Stimulated activated CD4-positive, alpha-beta T cell treated with anti-CD3 and anti-CD28 coated beads, Interleukin-4, amount 100 ng/mL, for 1 hour (primary cell): ENCODE measurements at places on chromosomes 5 and 9.

- DNase-seq, result no peak
Measured at GRCh38 chr9:97830884-97831829, 21.9 kb upstream of the FOXE1 start.

DNA sequence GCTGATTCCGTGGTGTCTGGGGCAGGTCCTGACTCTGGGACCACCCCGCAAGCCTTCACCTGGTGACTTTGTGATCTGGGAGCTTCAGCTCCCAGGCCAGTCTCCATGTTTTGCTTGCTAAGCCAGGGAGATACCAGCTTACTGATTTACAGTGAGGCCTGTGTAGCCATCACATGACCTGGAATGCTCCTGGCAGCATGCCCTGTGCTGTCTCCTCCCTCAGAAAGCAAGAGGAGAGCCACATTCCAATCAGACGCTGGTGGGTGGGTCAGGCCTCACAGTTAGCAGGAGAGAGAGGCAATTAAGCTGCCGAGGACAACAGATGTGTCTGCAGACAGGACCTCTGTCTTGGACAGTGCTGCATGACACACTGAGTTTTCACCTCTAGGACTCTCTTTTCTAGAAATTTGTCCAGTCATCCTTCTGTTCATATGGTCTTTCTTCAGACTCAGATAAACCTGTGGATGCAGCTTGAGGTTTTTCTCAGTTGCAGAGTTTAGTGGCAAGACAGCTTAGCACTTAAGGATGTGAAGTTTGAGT is 24.4 kb upstream of the GRPEL2 start:
- DNase-seq, result no peak

DNA sequence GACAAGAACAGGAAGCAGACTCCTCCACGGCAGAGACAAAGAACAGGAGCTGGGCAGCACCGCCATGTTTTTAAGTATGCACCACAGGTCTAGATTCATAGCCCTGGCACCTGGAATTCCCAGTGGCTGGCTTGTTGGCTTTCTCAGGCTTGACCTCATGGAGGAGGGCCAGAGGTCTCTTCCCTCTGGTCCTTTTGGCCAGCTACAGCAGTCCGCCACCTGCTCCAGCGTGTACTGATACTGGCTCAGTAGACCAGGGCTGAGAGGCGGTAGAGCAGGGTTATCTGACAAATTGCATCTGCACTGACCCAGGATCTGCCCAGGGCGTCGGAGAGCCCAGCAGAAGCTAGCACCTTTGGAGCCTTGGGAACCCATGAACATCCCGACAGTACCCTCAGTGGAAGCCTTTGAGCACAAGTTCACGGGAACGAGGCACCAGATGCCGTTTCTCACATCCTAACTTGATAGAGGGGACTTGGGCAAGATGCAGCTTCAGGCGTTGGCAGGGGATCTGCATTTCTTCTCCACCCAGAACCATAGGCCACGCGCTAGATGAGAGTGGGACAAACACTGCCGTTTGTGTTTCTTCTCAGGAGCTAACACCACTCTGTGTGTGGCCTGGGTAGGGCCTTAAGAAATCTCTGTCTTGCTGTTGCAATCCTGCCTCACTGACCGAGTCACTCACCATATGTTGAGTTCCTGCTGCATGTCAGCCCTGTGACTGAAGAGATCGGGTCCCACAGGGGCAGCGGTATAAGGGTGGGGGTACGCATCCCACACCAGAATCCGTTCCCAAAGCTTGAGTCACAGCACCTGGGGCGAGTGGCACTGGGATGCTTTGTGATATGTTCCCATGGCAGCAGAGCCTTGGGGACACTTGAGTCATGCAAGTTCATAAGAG is 90.3 kb upstream of the OTULINL start:
- no peak for DNase-seq

GRCh38 chr5:87081016-87081415 is 186.7 kb upstream of the RASA1 start:
- no peak for DNase-seq

DNA sequence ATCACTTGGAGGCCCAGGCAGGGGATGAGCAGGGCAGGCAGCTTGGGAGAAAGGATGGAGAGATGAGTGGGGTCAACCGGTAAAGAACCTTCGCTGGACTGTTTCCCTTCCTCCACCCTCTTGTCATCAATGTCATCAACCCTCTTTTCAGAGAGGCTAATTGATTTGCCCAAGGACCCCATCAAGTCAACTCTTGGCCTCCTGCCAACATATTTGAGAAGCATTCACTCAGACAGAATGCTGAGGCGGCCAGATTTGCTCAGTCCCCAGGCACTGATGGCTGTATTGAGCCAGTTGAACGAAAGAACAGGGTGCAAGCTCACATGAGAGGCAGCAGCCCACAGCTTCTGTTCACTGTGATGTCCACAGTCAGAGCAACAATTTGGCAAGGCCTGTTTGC is 193.5 kb downstream of the RFK start:
- no peak for DNase-seq

GRCh38 chr5:132251220-132251725 is 6.2 kb upstream of the PDLIM4 start:
- no peak for DNase-seq

- no peak for DNase-seq
Measured at GRCh38 chr5:37792975-37793631, 46.7 kb downstream of the GDNF start.

- no peak for DNase-seq
Measured at GRCh38 chr5:71533615-71534014, 53.5 kb upstream of the MCCC2 start.

- no peak for DNase-seq
Measured at GRCh38 chr5:15897656-15898055, 281.9 kb downstream of the MARCHF11 start.

- peak; percentile 44 for DNase-seq
Measured at GRCh38 chr5:39200081-39200480, 19.3 kb downstream of the FYB1 start.

DNA sequence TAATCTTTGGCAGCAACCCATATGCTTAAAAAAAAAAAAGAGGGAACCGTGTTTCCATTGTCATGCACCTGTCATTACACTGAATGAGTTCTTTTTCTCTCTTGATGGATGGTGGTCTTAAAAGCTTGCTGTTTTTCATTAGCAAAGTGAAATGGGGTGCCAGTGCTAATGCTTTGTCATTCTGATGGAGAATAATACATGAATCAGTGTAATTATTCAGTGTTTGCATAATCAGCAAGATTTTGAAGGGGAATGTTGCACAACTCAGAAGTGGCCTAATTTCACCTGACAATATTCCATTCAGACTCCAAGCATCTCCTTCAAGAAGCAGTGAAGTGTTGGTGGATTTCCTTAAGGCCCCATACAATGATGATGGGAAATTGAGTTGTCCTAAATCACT is 38.1 kb downstream of the MAP1B start:
- no peak for DNase-seq

DNA sequence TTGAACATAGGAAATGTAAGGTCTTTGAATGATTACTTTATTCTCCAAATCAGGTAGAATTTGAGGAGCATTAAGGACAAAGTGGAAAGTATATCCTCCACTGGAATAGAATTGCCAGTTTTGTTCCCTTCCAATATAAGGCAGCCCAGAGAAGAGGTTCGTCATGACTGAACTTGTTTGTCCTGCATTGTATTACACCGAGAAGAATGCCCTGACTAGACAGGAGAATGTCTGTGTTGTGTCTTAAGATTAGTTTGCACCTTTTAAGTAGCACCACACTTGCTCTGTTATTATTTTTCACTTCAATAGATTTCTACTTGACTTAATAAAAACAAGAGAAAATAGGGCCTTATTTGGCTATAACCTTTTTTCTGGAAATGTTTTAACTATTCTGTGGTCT is 586.2 kb upstream of the PTGER4 start:
- no peak for DNase-seq

GRCh38 chr5:151685749-151686673 is 704 bp downstream of the SPARC start:
- DNase-seq, result no peak

DNA sequence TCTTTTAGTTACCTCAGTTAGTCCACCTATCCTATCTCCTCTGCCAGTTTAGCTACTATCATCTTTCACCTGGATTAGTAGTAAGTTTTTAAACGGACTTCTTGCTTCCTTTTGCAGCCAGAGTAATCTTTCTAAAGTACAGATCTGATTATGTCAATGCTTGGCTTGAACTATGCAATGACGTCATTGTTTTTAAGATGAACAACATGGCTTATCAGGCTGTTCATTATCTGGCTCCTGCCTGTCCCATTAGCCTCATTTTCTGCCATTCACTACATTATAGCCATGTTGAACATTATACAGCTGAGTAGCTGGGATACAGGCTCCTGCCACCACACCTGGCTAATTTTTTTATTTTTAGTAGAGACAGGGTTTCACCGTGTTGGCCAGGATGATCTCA is 98.7 kb downstream of the RANBP17 start:
- DNase-seq, result no peak

GRCh38 chr9:85740787-85741094 is 1.0 kb downstream of the AGTPBP1 start:
- no peak for DNase-seq

DNA sequence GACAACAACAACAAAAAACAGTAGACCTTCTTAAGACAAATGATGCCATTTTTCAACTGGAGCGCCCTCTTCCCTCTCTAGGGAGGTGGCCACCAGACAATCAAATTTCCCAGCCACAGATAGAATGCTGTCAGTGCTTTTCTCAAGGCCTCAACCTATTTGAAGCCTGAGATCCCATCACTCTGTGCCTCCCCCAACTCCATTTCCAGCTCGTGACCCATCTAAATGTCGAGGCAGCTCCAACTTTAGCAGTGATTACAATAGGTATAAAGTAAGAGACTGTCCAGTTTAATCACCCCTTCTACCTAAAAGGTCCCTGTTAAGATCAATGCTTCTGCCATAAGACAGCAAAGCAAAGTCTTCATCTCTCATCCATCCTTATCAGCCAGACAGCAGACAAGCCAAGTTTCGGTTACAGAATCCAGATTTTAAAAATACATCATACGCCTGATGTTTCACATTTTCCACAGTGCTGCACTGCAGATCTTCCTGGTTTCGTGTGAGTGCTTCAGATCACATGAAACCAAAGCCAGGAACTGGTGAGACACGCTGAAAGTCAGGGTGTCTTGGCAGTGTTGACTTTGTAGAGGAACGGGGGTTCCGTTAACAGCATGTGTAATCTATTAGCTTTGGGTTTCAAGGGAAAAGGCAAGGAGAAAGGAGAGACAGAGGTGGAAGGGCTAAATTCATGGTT is 447.8 kb downstream of the ENC1 start:
- DNase-seq, result no peak

DNA sequence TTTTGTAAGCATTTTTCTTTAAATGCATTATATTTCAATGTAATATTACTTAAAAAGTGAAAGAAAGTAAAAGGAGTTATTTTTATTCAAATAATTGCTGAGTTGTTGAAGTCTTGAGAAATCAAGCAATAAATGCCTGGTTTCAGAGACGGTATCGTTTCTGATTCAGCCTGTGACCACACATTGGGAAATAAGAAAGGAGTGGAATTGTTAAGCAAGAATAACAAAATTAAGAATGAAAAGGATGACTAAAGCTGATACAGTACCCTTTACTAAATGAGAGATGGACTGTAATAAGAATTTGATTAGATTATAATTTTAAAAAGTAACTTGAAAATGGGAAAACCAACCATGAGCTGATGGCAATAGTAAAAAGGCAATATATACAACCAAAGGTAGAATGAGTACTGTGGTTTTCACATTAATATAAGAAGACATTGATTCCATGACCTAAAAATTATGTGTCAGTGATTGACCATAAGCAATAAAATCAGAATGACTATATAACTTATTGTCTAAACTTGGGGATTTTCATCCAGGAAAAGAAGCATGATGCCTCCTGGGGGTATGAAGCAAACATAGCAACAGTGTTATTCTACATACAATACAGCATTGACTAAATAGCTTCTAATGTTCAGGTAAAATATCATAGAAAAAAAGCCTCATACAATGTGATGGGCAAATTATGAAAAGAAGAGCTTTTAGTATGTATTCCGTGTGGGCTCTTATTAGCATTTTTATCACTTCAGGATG is 101.9 kb upstream of the PRDM9 start:
- no peak for DNase-seq

GRCh38 chr9:7223981-7224380 is 466.2 kb downstream of the KDM4C start:
- DNase-seq, result no peak

DNA sequence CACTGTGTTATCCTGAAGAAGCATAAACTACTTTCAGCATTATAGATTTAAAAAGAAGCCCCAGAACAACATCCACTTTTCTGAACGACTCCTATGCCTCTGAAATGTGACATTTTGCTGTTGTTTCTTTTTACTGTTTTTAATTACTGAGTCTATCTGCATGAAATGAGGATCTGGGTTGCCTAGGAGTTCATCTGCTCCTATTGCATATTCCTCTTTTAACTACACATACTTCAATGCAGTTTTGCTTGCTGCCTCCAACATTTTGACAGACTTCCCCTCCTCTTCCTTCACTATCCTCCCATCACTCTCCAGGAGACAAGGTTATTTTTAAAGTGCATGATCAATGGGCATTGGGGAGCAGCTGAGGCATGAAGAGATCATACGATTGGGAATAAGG is 164.5 kb downstream of the TMC1 start:
- no peak for DNase-seq

DNA sequence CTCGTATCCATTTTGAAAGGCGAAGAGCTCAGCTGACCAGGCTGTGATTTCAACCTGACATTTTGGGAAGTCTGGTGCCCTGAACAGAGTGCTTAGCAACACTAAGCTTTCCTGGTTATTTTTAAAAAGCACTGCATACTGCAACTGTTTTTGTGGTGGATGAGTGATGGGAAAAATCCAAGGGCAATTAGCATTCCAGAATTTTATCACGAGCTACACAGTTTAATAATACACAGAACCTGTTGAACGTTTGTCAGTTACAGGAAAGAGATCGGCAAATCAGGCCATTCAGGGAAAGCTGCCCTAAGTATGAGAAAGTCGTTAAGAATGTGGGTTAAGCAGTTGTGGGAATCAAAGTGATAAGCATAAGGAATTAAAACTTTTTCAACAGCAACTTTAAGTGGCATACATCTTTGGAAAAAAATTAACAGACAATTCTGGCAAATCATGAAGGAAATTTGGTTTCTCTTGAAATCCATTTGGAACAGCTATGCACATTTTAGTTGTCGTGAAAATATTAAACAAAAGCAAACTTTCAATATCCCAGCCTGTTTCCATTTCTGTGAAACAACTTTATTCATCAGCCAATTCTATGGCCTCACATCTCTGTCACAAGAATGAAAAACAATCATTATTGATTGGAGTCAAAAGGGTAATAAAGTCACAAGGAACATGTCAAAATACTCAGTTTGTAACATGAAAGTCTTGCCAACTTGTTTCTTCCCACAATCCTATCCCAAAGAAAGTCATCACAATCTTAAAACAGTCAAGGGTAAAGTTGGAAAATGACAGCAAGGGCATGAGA is 25.7 kb downstream of the PUM3 start:
- no peak for DNase-seq

DNA sequence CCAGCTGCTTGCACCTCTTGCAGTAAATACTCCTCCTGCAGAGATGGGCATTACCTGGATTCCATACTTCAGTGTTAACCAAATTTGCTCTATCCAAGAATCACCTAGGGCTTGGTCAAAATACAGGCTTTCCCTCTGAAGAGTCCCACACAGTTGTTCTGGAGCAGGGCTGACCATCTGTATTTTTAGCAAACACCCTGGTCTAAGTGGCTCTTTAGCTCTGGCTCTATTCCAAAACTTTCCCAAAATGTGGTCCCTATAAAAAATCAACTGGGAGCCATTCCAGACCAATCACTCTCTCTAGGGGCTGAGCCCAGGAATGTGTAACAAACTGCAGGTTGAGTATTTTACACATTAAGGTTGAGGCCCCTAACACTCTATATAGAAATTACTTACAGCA is 153.7 kb downstream of the SPOCK1 start:
- no peak for DNase-seq

GRCh38 chr5:90518661-90519060 is 10.7 kb downstream of the LYSMD3 start:
- DNase-seq, result no peak
